GM12892 (cell line): ENCODE measurements at places on chromosomes 6 and 20.

GRCh38 chr20:58938541-58938940, 42.5 kb upstream of the NELFCD start:
- DNase-seq: no peak

GRCh38 chr6:98044791-98045470, 761.9 kb upstream of the MMS22L start:
- no peak for DNase-seq

- DNase-seq: no peak
These were observed 131.7 kb downstream of the GPX5 start for GRCh38 chr6:28657381-28657768.

DNA sequence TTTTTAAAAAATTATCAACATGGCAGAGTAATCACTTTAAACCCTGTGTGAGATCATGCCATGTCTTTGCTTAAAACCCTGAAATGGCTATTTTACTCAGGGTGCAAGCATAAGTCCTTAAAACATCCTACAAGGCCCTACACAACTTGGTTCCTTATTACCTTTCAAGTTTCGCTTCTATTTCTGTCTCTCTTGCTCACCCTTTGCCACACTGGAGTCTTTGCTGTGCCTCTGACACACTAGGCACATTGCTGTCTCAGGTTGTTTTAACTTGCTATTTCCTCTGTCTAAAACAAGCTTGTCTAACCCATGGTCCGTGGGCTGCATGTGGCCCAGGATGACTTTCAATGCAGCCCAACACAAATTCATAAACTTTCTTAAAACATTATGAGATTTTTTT, 55.6 kb downstream of the KIAA0408 start:
- peak; percentile 16 for DNase-seq

- DNase-seq: no peak
These were observed 343.4 kb downstream of the SMOC2 start for GRCh38 chr6:168784426-168784825.

DNA sequence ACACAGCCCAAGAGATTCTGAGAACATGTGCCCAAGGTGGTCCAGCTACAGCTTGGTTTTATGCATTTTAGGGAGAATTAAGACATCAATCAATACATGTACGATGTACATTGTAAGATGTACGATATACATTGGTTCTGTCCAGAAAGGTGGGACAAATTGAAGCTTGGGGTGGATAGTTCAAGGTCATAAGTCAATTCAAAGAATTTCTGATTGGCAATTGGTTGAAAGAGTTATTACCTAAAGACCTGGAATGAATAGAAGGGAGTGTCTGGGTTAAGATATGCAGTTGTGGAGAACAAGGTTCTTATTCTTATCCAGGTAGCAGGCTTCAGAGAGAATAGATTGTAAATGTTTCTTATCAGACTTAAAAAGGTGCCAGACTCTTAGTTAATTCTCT, 31.8 kb upstream of the LCA5 start:
- DNase-seq: no peak

DNA sequence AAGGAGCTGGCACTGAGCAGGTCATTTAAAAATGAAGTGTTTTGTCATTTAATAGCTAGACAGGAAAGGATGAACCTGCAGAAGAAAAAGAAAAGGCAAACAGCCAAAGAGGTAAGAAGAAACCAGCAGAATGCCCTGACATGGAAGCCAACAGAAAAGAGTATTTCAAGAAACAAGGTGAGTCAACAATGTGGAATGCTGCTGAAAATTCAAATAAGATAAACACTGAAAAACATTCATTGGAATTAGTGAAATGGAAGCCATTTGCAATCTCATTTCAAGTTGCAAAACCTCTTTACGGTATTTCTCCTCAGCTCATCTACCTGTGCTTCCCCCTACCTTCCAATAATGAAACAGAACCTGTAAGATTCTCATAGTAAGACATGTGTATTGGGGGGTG, 59.6 kb downstream of the RWDD2A start:
- no peak for DNase-seq

DNA sequence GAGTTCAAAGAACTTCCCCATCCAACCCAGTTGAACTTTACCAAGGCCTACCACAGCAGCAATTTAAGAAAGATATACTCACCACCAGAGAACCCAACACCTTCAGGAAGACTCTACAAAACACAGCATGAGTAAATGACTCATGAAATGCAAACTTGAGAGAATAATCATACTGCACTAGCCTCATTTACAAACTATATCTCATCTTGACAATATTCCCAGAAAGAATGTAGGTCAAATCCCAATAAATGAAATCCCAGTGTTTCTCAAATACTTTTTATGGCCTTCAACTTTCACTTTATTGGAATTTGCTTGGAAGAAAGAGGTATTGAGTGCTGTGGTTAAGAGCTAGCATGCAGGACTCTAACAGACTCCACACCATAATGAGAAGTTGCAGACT, 60.0 kb downstream of the FYN start:
- no peak for DNase-seq

GRCh38 chr20:49964964-49965780, 17.6 kb upstream of the SNAI1 start:
- DNase-seq: no peak

DNA sequence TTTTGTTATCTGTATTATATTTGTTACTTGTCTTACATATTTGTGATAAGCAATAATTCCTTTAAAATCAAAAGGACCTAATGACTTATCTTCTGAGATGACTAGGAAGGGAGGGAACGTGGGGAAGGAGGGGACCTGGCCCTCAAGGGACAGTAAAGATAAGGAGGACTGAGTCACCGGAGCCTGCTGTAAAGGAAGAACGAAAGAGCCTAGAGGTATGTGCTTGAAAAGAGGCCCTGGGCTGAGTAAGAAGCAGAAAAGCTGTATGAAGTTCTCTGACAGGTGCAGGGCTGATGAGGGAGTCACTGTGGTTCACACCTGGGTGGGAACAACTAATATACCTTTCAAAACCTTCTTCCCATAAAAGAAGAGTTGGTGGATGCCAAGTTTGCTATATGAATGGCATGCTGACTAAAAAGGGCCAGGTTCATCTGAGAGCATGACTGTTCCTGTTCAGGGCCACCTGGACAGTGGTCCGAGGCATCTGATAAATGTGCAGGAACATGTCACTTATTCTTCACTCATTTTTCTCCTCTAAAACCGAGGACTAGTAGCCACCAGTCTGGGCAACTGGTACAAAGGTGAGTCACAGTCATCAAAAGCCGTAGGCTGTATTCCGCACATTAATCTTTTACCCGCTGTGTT, 111.3 kb downstream of the TNFAIP3 start:
- no peak for DNase-seq

DNA sequence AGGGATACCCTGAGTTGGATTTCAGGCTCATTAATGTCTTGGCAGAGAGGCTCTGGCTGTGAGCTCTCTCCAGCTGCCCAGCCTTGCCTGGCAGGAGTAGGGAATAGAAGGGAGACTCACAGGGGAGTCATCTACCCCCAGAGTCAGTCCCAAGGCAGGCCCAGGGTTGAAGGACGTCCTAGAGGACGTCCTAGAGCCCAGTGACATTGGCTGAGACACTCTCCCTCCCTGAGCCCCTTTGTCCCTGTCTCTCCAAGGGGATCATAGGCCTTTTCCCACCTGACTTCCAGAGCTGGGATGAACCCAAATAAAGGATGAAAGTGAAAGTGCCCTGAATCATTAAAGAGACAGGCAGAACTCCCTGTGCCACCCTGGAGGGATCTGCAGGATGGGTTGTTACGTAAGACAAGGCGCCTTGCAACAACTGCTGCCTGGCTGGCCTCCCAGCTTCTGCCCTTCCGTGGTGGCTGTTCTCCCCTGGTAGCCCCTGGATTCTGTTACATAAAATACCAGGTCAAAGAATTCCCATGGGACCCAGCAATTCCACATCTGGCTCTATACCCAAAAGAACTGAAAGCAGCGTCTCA, 53.6 kb upstream of the SIRPA start:
- no peak for DNase-seq

DNA sequence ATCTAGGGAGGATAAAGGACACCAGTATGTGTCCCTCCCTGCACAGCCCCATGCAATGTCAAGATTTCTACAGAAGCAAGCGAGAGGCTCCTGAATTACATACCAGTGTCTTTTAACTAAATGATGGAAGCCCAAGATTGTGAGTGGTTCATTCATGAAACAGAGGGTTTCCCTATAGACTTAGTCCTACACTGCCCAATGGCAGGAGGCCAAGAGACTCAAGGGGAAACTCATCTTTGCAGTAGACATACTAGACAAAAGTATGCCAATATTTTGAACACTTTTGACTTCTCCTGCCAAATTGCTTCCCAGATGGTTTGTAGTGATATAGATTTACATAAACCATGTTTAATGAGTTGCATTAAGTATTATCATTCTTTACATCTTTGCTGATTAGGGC, 557.2 kb upstream of the JAG1 start:
- no peak for DNase-seq

GRCh38 chr6:169864148-169865020, 113.0 kb downstream of the ERMARD start:
- no peak for DNase-seq

DNA sequence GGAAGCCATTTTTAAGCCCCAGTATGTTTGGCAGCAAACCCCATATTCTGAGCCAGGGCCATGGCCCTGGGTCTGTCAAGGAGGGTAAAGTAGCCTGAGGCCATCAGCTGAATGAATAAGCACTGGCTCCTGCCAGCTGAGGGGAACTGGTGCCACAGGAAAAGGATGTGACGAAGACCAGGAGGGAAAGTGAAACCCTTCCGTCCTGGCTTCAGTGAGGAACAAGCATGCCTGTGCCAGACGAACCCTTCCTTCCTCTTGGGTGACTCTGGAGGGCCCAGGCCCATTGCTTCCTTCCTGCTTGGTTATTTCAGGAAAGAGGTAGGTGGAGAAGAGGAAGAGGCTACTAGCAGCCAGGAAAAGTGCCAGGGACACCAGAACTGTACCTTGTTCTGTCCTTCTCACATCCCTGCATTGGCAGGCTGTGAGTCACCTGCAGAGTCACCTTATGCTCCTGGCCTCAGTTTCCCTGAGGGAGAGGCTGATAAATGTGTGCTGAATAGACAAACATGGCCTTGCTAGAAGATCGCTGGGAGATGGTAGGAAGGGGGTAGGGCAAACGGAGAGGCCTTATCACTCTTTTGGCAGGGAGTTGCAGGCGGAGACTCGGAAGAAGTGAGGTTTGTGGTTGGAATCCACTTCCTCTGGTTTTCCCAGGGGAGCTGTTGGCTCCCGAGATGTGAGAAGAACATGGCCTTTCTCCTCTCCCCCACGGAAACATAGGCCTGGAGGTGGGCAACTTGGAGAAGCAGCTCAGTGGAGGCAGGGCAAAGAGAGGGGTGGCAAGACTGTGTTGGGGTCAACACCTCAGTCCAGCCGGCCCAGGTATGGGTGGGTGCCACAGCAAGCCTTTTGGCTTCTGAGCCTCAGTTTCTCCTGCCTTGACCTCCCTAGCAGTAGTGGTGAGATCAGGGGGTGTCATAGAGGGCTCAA, 37.4 kb downstream of the COX4I2 start:
- DNase-seq: peak; percentile 46

DNA sequence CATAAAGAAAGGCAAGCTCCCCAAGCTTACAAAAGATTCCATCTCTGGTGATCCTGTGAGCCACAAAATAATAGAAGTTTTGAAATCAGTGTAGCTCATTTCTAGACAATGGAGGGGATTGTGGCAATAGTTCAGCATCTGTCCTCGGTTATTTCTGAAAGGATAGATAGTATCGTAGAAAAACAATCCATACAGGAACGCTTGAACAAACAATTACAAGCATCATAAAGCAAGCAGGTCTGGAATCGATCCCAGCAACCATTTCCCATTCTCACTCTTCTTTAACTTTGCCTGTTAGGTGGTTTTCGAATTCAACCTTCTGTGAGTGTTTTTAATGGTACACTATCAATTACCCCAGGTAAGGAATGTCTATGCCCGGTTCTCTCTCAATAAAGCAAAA, 931.1 kb downstream of the KIF16B start:
- DNase-seq: no peak

DNA sequence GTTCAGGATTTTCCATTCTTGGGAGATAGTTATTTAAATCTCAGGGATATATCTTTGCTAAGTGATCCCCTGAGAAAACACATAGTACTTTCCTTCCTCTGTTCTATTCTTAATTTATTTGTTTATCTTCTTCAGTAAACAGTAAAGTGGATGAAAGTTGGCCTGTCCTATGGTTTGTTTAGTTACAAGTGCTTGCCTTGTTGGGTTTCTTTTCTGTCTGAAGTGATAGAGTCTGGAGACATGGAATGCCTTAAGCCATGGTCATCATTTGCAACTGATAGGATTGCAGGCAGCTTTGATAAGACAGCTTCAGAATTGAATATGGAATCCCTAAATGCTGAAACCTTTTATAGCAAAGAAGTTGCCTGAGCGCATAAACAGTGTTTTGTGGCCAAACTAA, 4.9 kb downstream of the ADGRG6 start:
- no peak for DNase-seq

DNA sequence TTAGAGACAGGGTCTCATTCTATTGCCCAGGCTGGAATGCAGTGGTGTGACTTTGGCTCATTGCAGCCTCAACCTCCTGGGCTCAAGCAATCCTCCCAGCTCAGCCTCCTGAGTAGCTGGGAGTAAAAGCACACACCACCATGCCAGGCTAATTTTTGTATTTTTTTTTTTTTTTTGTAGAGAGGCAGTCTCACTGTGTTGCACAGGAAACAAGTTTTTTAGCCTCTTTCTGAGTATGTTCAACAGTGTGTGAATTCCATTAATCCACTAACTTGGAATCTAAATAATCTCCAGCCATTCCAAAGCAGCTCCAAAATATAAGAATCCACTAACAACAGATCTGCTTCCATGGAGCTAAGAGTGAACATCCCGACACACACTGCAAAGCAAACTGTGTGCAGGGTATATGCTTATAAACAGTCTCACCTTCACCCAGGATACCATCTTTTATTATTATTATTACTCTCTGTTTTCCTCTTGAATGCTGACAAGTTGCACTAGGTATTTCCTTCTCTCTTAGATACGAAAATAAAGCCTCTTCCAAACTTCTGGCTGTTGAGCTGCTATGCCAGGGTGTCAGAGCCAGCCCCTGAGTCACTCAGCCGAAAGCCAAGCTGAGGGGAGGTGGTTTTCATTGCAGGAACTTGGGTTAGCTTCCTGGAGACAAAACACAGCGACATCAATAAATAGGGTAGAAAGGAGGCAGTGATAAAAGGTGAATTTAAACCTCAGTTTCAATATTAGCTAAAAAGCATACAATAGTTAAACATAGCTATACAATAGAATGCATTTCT, 264.9 kb downstream of the HIVEP2 start:
- no peak for DNase-seq

GRCh38 chr20:57251344-57251743, 15.1 kb downstream of the BMP7 start:
- no peak for DNase-seq
